ENCODE measurements at places on chromosomes 4 and X.

DNA sequence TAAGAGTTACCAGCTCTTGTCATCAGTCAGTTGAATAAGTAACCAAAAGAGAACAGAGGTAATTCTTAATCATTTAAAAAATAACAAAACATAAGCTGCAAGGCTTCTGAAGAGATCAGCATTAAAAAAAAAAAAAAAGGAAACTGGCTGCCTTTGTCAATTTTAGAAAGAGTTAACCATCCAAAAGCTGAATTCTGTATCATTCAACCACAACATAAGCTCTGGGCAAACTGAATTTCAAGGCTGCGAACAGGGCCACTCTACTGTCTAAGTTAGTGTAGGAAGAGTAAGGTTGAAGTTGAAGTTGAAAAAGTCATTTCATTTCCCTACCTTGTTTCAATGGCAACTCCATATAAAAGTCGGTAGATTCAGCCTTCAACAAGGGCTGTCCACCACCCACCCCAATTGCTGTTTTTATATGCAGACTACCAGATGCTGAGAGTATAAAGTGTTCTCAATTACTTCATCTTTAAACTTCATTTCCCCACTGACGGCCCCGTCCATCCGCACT lies 1.1 kb upstream of the LIN54 start:
- no peak for DNase-seq

DNA sequence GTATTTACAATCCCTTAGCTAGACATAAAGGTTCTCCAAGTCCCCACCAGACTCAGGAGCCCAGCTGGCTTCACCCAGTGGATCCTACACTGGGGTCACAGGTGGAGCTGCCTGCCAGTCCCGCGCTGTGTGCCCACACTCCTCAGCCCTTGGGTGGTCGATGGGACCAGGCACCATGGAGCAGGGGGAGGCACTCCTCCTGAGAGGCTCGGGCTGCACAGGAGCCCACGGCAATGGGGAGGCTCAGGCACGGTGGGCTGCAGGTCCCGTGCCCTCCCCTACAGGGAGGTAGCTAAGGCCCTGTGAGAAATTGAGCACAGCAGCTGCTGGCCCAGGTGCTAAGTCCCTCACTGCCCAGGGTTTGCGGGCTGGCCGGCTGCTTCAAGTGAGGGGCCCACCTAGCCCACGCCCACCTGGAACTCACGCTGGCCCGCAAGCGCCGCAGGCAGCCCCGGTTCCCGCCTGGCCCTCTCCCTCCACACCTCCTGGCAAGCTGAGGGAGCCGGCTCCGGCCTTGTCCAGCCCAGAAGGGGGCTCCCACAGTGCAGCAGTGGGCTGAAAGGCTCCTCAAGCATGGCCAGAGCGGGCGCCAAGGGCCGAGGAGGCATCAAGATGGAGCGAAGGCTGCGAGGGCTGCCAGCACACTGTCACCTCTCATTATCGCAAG lies 113.9 kb downstream of the PRDM5 start:
- DNase-seq, result no peak

- DNase-seq, result no peak
These were observed 9.4 kb downstream of the TMEM187 start for GRCh38 chrX:153981771-153982533.

DNA sequence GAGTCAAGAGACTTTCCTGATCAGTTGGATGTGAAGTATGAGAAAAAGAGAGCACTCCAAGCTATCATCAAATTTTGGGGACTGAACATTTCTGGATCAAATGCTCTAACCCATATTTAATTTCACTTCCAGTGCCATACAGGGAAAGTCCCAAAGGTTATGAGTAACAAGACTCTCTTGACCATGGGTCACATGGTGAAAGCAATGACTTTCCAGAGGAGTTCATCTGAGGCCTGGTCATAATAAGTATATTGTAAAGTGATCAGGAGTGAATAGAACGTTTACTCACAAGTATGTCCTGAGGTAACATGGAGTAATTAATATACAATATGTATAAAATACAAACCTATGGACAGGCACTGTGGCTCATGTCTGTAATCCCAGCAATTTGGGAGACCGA lies 40.7 kb upstream of the ARMCX5 start:
- DNase-seq, result no peak

- no peak for DNase-seq
These were observed 144.2 kb upstream of the WDR1 start for GRCh38 chr4:10260777-10261176.

DNA sequence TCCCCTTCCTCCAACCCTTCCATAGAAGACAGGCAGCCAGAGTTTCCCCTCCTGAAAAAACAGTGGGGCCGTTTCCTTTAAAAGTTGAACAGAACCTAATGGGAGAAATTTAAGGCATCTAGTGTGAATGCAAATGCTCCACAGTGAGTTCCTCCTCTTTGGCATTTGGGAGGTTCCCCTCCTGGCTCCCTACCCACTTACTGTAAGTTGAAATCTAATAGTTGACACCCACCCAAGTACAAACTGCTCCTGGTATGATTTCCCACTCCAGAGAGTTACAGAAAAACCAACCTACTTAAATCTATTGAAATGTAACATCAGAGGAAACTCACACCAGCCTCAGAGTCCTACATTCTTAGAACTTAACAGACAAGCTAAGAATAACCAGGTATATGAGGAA lies 17.6 kb downstream of the ENPEP start:
- no peak for DNase-seq

GRCh38 chrX:53616946-53617345 lies 69.6 kb downstream of the HUWE1 start:
- DNase-seq, result no peak
